Type B pancreatic cell (in vitro differentiated cells): ENCODE measurements at places on chromosomes 3 and 15. TPM values are rescaled to one million over a fixed set of nuclear protein-coding genes. Genes with fewer than 3 reads are reported as not detected.
A peak's percentile ranks its signal among the peaks of the same experiment; 100 is the strongest.

DNA sequence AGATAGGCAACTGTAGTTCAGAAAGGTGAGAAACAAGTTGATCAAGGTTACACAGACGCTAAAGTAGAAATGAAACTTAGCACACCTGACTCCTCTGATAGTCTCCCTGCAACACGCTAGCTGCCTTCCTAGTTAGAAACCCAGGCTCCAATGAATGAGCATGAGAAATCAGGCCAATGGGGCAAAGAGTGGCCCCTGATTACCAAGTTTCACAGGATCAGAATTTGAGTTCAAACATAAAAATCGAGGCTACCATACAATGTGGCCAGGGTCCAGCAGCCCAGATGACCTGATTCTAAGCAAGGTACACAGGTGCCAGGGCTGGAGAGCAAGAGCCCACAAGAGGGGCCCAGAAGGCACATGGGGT lies 7.7 kb downstream of the PLD1 start:
- H3K27me3 ChIP-seq = no peaks in the 10 kb centered on the region
- no peak overlapping the region for H3K27ac ChIP-seq
- DNase-seq = no peak
- H3K4me1 ChIP-seq = peaks cover 37% of the 10 kb centered on the region
- H3K4me3 ChIP-seq = no peak overlapping the region

DNA sequence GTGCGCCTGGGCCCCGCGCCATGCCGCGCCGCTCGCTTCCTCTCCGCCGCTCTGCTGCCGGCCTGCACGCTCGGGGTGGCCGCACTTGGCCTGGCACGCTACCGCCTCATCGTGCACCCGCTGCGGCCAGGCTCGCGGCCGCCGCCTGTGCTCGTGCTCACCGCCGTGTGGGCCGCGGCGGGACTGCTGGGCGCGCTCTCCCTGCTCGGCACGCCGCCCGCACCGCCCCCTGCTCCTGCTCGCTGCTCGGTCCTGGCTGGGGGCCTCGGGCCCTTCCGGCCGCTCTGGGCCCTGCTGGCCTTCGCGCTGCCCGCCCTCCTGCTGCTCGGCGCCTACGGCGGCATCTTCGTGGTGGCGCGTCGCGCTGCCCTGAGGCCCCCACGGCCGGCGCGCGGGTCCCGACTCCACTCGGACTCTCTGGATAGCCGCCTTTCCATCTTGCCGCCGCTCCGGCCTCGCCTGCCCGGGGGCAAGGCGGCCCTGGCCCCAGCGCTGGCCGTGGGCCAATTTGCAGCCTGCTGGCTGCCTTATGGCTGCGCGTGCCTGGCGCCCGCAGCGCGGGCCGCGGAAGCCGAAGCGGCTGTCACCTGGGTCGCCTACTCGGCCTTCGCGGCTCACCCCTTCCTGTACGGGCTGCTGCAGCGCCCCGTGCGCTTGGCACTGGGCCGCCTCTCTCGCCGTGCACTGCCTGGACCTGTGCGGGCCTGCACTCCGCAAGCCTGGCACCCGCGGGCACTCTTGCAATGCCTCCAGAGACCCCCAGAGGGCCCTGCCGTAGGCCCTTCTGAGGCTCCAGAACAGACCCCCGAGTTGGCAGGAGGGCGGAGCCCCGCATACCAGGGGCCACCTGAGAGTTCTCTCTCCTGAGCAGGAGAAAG lies 951 bp downstream of the GPR62 start:
- H3K27me3 ChIP-seq = peaks cover 37% of the 10 kb centered on the region
- no peak for DNase-seq
- H3K4me3 ChIP-seq = no peak overlapping the region

DNA sequence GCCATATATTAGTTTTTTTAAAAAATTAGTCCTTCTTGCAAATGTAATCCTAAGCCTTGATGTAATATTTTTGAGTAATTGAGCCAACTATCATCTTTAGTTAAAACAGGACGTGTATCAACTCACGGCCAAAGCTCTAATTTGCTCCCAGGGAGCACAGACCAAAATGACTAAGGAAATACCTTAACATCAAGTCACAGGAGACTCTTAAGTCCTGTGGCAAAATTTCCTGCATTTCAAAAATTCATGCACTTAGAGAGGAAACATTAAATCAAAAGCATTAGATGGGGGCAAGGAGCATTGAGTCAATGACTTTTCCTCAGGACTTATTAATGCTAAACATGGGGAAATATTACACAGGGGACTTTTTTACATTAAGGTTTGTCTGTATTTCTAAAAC lies 276.0 kb downstream of the MFSD1 start:
- no peak overlapping the region for H3K27ac ChIP-seq
- DNase-seq = no peak
- H3K27me3 ChIP-seq = peaks cover 18% of the 10 kb centered on the region

The POPDC2 gene
- total RNA-seq = 1.4 and 2.6 TPM in 2 replicates

DNA sequence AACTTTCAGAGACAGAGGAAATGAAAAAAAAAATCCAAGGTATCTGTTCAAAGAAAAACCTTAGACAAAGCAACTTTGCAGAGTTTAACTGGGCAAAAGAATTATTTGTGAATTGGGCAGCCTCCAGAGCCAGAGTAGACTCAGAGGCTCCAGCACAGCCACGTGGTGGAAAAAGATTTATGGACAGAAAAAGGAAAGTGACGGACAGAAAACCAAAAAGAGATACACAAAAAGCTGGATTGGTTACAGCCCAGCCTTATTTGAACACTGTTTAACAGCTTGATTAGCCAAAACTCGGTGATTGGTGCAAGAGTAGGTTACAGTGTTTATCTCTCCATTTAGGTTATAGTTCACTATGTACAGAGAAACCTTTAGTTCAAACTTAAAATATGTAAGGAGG lies 23.7 kb upstream of the GPD1L start:
- H3K36me3 ChIP-seq = no peaks in the 10 kb centered on the region
- DNase-seq = no peak
- H3K4me3 ChIP-seq = no peak overlapping the region
- H3K27ac ChIP-seq = no peak overlapping the region

The GOLGA6L10 gene
- 2.7 and 6.3 TPM in 2 replicates for total RNA-seq

GRCh38 chr3:132445817-132446216 lies 28.5 kb downstream of the DNAJC13 start:
- H3K27ac ChIP-seq = no peak overlapping the region
- H3K36me3 ChIP-seq = peaks cover 5% of the 10 kb centered on the region
- H3K27me3 ChIP-seq = no peaks in the 10 kb centered on the region
- H3K4me1 ChIP-seq = no peaks in the 10 kb centered on the region
- DNase-seq = no peak

DNA sequence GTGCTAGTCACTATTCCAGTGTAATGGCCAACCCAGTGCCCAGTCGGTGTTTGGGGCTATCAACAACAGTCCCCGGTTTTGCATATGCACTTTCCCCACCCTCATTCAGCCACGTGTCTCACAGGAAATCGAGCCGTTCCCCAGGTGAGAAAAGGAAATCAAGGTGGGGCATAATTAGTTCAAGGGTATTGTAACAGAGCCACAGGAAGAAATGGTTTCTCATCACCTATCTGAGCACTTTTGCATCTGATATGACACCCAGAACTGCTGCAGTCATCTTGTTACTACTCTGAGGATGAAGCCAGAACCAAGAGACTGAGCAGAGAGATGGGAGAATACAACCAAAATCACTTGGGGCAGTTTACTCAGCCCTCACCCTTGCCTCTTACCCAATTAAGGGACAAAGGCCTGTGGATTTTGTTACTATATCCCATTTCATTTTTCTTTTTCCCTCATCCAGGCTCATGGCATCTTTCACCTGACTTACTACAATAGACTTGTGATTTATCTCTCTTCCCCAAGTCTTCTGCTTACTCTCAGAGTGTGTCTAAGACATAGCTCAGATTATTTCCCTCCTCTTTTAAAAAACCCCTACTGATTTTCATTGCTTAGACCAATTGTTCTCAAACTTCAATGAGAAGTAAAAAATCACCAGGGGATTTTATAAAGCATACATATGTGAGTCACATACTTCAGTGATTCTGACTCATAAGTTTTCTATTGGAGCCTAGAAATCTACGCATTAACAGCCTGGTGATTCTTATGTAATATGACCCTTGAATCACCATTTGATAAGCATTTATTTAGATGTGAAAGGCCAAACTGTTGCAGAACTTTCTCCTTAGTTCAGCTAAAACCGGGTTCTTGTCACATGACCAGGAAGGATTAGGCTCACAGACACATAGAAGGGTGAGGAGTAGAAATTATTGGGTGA lies 40.5 kb downstream of the TRAT1 start:
- peaks cover 5% of the 10 kb centered on the region for H3K4me1 ChIP-seq
- DNase-seq = no peak

GRCh38 chr3:56782215-56782614 lies 19.5 kb downstream of the ARHGEF3 start:
- H3K36me3 ChIP-seq = peaks cover 4% of the 10 kb centered on the region
- peaks cover 36% of the 10 kb centered on the region for H3K4me1 ChIP-seq
- no peak overlapping the region for H3K4me3 ChIP-seq
- no peak overlapping the region for H3K27ac ChIP-seq

GRCh38 chr3:94009608-94010007 lies 18.8 kb downstream of the STX19 start:
- no peaks in the 10 kb centered on the region for H3K4me1 ChIP-seq
- no peak for DNase-seq
- no peak overlapping the region for H3K4me3 ChIP-seq
- H3K36me3 ChIP-seq = peaks cover 10% of the 10 kb centered on the region

- no peak overlapping the region for H3K27ac ChIP-seq
- H3K4me3 ChIP-seq = no peak overlapping the region
- DNase-seq = no peak
- no peaks in the 10 kb centered on the region for H3K4me1 ChIP-seq
- H3K36me3 ChIP-seq = peaks cover 26% of the 10 kb centered on the region
Measured at GRCh38 chr15:61987824-61988223, 72.4 kb downstream of the VPS13C start.

GRCh38 chr3:134543113-134543512 lies 57.3 kb downstream of the CEP63 start:
- H3K4me3 ChIP-seq = no peak overlapping the region
- H3K36me3 ChIP-seq = peaks cover 7% of the 10 kb centered on the region
- no peak for DNase-seq
- H3K27me3 ChIP-seq = no peaks in the 10 kb centered on the region
- no peak overlapping the region for H3K27ac ChIP-seq

- peaks cover 5% of the 10 kb centered on the region for H3K4me1 ChIP-seq
- DNase-seq = no peak
- no peak overlapping the region for H3K4me3 ChIP-seq
- no peaks in the 10 kb centered on the region for H3K27me3 ChIP-seq
- no peak overlapping the region for H3K27ac ChIP-seq
Measured at GRCh38 chr3:24296441-24297205, 198.0 kb downstream of the THRB start.

GRCh38 chr3:50274371-50275104 lies 4.3 kb upstream of the LSMEM2 start:
- H3K36me3 ChIP-seq = peaks cover 9% of the 10 kb centered on the region
- H3K4me3 ChIP-seq = peak overlapping the region; percentile 58
- H3K27me3 ChIP-seq = peaks cover 32% of the 10 kb centered on the region
- no peak for DNase-seq

The ANKRD63 gene
- total RNA-seq = 0.98 and 1.5 TPM in 2 replicates

GRCh38 chr3:184541886-184542562 lies 19.6 kb upstream of the EPHB3 start:
- DNase-seq = peak; percentile 51
- H3K27ac ChIP-seq = no peak overlapping the region
- H3K36me3 ChIP-seq = no peaks in the 10 kb centered on the region
- H3K4me1 ChIP-seq = no peaks in the 10 kb centered on the region
- peaks cover 80% of the 10 kb centered on the region for H3K27me3 ChIP-seq

DNA sequence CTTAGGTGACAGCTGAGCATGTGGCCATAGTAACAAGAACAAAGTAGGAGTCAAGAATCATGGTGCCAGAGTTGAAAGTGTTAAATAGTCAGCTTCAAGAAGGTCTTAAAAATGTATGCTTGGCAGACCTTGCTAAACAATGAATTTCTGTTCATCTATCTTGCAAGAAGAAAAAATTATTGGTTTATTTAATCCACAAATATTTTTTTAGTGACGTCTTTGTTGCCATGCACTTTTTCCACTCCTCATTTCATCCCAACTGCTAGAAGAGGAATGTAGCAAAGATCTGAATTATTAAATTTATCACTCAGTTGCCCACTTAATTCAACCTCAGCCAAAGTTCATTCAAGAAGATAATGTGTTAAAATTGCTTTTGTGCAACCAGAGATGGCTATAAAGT lies 3.2 kb upstream of the SLC4A7 start:
- no peak overlapping the region for H3K27ac ChIP-seq
- DNase-seq = no peak
- no peaks in the 10 kb centered on the region for H3K27me3 ChIP-seq
- no peak overlapping the region for H3K4me3 ChIP-seq

DNA sequence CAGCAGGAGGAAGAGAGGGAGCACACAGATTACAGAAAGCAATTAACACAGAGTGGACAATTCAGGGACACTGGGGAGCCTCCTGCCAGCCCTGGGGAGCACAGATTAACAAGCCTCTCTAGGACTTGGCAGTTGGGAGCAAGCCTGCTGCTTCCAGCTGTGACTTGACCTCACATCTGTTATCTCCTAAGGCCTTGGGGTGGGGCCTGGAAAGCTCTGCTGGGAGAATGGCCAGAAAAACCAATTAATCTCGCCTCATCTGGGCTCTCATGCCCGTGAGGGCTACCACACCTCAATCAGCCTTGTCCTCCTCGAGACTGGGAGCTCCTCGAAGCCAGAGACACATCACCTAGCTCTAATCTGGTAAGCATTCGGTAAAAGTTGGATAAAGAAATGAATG lies 39.1 kb downstream of the SEMA5B start:
- peaks cover 52% of the 10 kb centered on the region for H3K27me3 ChIP-seq
- no peak overlapping the region for H3K4me3 ChIP-seq
- H3K36me3 ChIP-seq = no peaks in the 10 kb centered on the region
- H3K27ac ChIP-seq = no peak overlapping the region
- peaks cover 36% of the 10 kb centered on the region for H3K4me1 ChIP-seq
- DNase-seq = no peak

DNA sequence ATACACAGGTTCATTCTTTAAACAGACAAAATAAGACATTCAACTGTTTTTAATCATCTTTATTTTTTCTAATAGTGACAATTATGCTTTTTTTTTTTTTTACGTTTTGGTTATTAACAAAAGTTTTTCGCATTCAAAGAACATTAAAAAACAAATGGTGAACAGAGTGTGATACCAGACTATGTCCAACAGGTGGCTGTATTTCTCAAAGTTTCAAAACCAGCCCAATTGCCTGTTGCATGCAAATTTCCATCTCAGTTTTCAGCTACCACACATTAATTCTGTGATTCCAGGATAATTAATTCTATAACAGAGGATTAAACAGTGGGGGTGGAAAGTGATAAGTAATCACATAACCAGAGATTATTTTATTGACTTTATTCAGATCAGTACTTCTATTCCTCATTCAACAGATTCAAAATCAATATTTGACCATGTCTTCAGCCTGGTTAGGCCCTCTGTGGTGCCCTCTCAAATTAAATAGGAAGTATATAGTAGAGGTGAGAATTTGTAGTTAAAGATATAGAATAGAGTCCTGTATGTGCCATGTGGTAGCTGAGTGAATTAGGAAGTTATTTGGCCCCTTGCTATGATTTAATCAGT lies 122.2 kb upstream of the DCBLD2 start:
- DNase-seq = no peak
- H3K27me3 ChIP-seq = peaks cover 3% of the 10 kb centered on the region
- no peaks in the 10 kb centered on the region for H3K36me3 ChIP-seq
- H3K4me1 ChIP-seq = no peaks in the 10 kb centered on the region
- no peak overlapping the region for H3K27ac ChIP-seq
- H3K4me3 ChIP-seq = no peak overlapping the region
